ENCODE measurements at places on chromosomes 16 and 17.
A peak's percentile ranks its signal among the peaks of the same experiment; 100 is the strongest.

- DNase-seq, result no peak
Measured at GRCh38 chr16:73053364-73054124, 5.6 kb upstream of the ZFHX3 start.

GRCh38 chr16:57908409-57908987 lies 62.4 kb downstream of the CNGB1 start:
- no peak for DNase-seq

DNA sequence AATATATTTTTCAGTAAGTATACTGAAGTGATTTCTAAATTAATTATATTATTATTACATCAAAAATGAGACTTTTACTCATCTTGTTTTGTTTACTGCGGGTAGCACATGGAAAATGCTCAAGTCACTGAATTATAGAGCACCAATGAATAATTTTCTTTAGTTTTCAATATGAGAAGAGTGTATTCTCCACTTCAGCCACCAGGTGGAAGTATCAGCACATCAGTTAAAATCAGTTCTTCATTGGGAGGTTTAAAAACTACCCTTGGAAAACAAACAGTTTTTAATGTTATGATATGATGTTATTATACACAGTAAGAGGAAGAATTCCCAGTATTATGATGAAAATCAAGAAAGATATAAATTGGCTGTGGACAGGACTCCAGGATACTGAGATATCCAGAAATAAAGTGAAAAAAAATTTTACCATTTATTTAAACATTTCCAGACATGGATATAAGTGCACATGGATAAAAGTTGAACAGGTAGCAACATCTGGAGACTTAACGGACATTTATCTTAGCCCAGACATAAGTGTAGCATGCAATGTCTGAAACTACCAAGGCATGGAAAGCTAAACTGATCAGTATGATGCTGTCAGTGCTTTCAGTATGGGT lies 467.3 kb downstream of the KCNJ2 start:
- peak; percentile 11 for DNase-seq

- DNase-seq, result no peak
Measured at GRCh38 chr17:76510831-76511244, 9.6 kb upstream of the RHBDF2 start.

DNA sequence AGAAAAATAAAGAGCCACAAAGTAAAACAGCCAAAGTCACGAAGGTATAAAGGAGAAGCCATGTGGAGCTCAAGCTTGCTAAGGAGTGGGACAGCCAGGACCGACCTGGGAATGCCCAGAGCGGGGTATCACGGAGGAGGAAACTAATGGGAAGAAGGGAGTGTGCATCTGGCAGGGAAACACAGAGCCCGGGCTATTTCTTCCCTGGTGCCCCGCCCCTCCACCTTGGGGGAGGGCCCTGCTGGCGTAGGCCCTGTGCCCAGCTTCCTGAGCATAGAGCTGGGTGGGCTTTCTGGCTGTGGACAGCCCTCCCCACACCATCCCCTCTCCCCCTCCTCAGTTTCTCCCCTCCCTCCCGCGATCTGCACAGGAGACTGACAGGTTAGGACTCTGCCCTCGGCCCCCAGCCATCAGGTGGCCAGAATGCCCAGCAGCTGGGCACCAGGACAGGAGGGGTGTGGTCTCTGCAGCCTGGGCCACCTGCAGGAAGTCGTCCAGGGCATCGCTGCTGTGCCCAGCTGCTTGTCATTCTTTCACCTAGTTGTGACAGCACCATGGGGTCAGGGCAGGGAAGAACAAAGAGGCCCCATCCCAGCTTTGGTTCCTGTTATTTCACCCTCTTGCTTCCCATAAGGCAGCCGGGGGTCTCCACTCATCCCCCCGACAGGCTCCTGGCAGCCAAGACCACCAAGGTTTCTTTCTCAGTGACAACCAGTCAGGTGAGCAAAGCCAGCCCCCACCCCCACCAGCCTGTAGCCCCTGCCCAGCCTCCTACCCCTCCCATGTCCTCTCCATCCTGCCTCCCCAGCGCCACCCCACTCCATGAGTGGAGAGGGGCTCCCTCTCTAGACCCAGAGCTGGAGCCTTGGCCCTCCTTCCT lies 7.1 kb upstream of the DCAF7 start:
- DNase-seq, result peak; percentile 3

DNA sequence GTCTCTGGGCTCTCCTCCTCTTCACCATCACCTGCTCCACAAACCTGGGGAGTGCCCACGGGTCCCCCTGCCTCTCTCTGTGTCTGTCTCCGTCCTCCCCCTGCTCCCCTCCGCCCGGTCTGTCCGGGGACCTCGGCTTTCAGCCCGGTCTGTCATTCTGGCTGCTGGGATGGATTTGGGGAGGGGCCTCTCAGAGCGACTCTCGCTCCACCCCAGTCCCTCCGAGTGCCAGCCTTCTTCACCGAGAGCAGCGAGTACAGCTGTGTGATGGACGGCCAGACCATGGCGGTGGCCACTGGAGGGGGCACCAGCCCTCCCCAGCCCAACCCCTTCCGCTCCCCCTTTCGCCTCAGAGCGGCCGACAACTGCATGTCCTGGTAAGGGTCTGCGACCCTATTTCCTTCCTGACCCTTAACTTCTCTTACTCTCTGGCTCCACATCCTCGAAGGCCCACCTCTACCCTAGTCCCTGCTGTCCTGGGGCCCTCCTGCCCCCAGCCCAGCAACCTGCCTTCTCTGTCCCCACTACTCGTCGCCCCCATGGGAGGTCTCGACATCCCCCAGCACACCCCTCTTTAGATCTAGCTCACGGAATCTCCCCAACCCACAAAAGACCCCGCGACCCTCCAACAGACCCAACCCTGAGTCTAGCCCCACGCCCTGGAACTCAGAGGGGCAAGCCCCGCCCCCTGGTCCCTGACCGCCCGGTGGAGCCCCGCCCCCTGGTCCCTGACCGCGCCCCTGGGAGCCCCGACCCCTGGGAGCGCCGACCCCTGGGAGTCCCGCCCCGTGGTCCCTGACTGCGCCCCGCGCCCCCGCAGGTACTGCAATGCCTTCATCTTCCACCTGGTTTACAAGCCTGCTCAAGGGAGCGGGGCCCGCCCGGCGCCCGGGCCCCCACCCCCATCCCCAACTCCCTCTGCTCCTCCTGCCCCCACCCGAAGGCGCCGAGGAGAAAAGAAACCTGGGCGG lies 5.6 kb upstream of the CXCL16 start:
- DNase-seq, result no peak

GRCh38 chr16:25161753-25162367 lies 50.3 kb downstream of the LCMT1 start:
- no peak for DNase-seq

- no peak for DNase-seq
Measured at GRCh38 chr17:73957564-73957963, 245.9 kb upstream of the RPL38 start.

DNA sequence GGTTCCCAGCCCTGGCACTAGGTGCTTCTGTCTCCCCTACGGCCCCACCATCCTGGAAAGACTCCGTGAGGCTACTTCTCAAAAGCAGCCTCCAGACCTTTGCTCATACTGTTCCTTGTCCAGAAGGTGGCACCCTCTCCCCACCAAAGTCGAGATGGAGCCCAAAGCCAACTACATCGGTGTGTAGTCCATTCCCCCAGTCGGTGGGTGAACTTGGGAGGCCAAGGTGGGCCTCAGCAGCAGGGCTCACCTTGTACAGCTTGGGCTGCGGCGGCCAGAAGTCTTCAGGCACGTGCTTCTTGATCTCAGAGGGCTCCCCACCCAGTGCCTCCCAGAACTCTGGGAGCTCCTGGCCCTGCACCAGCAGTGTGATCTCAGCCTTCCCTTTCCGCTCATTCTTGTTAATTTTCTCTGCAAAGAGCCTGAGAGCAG lies 10.2 kb downstream of the FLII start:
- peak; percentile 93 for DNase-seq

DNA sequence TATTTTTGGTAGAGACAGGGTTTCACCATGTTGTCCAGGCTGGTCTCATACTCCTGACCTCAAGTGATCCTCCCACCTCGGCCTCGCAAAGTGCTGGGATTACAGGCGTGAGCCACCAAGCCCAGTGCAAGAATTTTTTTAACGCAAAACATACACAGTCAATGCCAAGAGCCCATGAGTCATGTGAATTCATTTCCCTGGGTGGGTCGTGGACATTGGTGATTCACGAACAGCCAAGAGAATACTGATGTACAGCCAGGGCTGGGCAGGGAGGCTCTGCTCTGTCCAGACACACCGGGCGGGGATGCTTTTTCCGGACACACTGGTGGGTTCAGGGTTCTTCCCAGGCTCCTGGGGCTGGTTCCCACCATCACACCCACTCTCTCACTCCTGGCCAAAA lies 17.7 kb downstream of the SLC38A8 start:
- peak; percentile 59 for DNase-seq

DNA sequence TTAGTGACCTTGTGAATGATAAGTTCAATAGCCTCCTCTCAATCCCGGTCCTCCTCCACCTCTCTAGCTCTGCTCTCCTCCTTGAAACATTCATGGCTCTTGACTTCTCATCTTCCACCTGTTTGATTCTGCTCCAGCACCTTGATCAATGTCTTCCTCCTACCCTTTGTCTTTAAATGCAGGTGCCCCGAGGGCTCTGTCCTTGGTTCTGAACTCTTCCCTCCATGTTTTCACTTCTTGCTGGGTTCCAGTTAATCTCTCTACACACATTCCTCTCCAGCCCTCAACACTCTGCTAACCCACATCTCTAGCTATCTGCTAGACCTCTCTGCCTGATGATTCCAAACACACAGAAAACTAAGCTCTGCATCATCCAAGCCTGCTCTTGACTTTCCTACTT lies 13.4 kb downstream of the CD300E start:
- no peak for DNase-seq

DNA sequence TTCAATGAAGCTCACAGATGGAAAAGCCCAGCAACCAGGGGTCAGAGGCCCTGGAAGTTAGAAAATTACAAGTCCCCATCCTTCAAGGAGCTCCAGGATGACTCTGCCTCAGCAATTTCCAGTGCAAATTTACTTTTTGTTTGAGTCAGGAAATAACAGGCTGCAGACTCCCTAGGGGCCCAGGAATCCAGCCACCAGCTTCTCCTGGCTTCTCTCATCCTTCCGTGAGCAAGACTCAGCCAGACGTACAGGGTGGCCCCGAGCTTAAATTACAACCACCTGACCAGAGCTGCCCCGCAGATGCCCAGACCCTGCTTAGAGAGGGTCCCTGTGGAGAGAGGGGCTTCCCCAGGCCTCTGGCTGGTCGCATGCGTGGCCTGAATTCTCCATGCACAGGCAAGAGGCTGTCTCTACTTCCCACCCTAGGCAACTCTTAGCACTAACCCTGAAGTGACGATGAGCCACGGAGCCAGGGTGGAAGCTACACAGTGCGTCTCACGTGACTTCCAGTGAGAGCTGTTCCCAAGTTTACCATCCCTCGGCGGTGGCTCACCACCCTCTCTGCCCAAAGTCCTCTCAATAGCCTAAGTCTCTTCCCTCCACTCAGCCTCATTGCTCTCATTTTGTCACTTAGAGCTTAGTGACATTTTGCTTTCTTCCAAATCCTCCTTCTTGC lies 27.1 kb downstream of the GPR142 start:
- DNase-seq, result no peak

GRCh38 chr16:855471-855870 lies 54.9 kb upstream of the GNG13 start:
- no peak for DNase-seq

- no peak for DNase-seq
Measured at GRCh38 chr17:57259817-57260216, 3.5 kb downstream of the MSI2 start.

GRCh38 chr17:49783791-49784190 lies 4.7 kb upstream of the KAT7 start:
- no peak for DNase-seq

GRCh38 chr16:88527186-88527936 lies 42.8 kb upstream of the ZC3H18 start:
- DNase-seq, result peak; percentile 82

DNA sequence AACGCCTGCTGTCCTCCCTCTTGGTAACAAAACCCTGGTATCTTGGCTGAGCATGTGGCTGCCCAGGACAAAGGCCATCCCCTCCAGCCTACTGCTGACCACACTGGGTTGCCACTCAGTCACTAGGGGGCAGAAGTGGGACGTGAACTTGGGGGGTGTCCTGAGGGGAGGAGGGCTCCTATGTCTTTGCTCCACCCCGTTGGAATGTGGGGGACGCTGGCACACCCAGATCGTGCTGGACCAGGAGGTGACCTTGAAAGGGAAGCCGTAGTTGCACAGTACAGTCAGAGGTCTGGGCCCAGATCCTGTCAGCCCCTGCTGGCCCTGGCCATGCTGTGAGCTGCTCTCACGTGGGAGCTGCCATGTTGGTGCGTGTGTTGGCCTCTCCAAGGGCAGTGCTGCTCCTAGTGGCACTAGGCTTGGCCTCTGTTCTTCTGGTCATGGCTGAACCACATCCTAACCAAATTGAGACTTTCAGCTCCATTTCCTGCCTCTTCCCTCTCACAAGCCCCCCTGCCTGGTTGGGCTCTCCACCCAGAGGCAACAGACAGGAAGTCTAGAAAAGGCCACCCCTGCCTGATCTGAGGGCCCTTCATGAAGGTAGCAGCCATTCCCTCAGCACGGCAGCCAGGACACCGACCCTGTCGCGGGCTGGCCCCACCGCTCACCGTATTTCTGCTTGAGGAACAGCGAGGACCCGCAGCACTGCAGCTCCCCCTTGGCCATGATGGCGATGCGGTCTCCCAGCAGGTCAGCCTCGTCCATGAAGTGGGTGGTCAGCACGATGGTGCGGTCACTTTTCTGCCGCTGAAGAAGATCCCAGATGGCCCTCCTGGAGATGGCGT lies 29.0 kb upstream of the RNPS1 start:
- DNase-seq, result peak; percentile 41

GRCh38 chr17:47703191-47703591 lies 9.2 kb downstream of the TBKBP1 start:
- no peak for DNase-seq

DNA sequence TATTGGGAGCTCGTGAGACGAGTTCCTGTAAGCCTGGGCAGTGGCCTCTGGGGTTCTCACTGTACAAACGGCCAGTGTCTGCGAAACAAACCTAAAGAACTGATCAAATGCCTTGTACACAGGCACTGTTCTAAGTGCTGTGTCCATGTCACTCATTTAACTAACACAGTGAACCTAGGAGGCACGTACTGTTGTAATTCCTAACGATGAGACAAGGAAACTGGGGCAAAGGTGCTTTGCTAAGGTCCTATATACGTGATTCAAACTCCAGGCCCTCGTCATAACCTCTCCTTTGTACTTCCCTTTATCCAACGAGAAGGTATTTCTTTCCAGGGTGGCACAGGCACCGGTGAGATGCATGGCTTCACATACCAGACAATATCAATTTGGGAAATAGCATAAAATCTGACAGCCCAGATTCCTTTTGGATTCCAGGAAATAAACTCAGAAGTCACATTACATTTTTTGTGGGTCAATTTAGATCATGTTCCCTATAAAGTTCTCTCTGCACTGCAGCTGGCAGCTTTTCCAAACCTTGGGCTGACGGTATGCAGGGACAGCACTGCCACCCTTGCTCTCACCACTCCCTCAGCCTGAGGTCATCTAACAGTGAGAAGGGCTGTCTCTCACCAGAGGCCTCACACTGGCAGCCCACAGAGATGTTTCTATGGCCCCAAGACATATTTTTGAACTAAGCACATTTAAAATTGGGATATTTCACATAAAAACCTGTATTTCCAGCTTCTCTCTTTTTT lies 18.3 kb downstream of the GLYR1 start:
- no peak for DNase-seq

Data from hepatic stellate cell (primary cell).